HFF-Myc (cell line): ENCODE measurements at places on chromosomes 7 and 10.

DNA sequence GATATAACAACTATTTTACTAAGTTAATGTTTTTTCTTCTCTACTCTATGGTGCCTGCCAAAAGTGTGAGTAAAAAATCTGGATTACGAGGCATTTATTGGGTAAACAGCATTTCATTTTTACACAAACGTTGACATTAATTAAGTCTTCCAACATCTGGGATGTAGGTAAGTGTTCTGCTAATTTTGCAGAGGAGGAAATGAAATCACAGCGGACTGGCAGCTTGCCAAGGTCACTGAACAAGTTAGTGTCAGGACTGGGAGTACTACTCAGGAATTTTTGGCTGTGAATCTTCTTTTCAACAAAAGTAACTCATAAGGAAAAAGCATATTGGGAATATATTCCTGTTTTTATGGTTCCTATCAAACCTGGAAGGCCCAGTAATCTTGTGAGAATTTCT is 612.1 kb upstream of the FZD8 start:
- DNase-seq, result no peak

- no peak for DNase-seq
Measured at GRCh38 chr7:152891160-152891621, 131.6 kb downstream of the ACTR3B start.

DNA sequence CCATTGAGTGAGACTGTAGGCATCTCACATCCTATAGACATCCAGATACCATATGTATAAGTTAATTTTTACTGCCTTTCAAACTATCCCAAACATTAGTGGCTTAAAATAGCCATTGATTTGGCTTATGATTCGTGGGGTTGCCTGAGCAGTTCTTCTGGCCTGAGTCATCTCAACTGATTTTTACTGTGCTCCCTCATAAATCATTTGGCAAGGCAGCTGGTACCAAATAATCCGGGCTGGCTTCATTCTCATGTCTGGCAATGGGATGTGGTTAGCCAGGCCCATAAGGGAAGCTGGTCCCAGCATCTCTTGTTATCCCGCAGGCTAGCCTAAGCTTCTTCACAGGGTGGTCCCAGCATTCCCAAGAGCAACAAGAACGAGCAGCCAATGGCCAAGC is 6.7 kb upstream of the LRGUK start:
- no peak for DNase-seq

DNA sequence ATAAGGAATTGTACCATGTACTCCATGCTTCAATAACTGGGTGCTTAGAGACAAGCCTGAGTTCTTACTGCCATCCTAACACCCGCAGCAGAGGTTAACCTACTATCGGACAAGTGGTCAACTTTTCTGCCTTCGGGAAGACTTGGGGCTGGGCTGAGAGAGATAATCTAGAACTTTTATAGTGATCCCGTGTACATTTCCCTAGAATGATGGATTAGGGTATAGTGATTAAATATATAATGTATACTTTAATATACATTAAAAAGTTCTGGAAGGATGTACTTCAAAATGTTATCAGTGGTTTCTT is 12.2 kb upstream of the HNRNPF start:
- no peak for DNase-seq

DNA sequence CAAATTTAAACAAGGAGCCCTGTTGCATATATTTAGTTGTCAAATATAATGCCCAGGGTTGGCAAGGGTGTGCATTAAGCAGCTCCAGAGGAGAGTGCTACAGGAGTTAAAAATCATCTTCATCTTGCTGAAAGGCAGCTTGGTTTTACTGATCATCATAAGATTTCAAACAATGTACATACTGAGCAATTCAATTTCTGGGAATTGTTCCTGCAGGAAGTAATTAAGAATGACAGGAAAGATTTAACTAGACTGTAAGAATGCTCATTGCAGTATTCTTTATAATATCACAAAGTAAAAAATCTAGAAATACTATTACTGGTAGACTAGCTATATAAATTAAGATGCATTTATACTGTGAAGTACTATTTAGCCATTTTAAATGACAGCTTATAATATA is 153.6 kb downstream of the DYNC1I1 start:
- no peak for DNase-seq

- no peak for DNase-seq
Measured at GRCh38 chr7:87875151-87876039, 765 bp downstream of the SLC25A40 start.

DNA sequence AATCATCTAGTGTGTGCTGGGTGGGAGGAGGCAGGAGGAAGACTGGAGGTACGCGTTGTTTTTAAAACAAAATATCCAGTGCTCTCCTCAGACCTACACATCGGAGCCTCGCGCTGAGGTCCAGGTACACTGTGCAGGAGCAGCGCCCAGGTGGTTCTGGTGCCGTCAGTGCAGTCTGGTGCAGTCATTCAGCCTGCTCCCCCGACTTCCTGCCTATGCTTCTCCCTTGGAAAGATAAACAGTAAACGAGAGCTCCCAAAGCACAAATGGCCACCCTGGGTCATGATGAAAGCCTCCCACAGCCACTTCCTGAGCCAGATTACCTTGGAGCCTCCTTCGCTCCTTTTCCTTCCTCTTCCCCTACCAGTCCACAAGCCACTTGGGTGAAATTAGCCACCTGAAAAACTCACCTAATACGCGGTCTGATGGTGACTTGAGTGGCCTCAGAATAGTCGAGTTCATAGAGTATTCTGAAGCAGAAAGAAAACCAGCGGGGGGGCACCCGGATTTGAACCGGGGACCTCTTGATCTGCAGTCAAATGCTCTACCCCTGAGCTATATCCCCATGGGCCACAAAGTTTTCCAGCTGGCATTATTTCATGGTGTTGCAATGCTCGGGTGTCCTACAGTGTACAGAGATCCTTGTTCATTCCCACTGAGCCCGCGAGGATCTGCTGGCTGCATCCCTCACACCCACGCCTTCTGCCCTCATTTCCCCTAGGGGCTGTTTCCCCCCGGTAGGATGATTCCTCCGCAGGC is 82.5 kb downstream of the ZNF467 start:
- peak; percentile 27 for DNase-seq

GRCh38 chr7:76022026-76022780 is 25.6 kb downstream of the STYXL1 start:
- no peak for DNase-seq

DNA sequence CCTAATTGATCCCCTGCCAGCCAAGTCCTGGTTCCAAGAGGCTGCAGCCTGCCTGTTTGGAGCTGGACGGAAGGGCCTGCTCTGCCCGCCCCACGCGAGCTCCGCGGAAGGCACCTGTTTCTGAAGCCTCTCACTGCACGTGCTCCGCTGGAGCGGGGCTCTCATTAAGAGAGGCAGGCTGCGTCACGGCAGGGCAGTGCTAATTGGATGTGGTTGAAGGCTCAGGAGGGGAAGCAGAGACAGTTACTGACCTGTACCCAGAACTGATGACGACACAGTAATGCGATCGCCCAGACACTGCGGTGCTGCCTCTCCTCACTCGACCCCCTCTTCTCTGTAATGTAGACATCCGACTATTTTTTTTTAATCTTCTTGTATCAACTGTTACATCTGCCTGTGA is 411.1 kb upstream of the MGMT start:
- no peak for DNase-seq

- DNase-seq, result no peak
Measured at GRCh38 chr10:14326581-14326980, 4.1 kb downstream of the FRMD4A start.

DNA sequence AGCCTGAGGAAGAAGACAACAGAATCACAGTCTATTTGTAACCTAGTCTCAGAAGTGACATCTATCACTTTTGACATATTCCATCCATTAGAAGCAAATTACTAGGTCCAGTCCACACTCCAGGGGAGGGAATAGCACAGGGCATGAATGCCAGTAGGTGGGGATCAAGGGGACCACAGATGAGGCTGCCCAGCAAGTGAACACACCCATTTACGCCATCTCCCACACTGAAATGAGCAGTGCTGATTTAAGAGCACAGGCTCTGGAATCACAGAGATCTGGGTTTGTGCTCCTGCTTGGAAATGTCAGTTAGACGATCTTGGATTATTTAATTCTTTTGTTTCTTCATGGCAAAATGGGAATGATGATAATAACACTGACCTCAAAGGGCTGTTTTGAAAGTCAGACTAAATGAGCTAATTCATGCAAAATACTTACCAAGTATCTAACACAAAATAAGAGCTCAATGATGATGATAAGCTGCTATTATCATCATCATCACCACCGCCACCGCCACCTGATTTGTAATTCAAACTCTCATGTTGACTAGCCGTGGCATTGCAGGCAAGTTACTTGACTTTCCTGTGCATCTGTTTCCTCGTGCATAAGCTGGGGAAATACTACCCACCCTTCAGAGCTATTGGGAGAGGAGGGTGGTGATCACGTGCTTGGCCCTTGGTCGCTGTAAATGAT is 138.9 kb upstream of the KLF14 start:
- no peak for DNase-seq

GRCh38 chr10:201328-201771 is 66.1 kb downstream of the ZMYND11 start:
- no peak for DNase-seq
